ENCODE measurements at places on chromosomes 7 and 10. TPM values are rescaled to one million over a fixed set of nuclear protein-coding genes. Genes with fewer than 3 reads are reported as not detected.

The SORCS1 gene
- total RNA-seq = 9.1 TPM

The SLC26A3 gene
- not detected for total RNA-seq

The ACTL6B gene
- total RNA-seq = 2.4 TPM

The PRF1 gene
- total RNA-seq = not detected

The CCL24 gene
- total RNA-seq = not detected

The ANKRD7 gene
- not detected for total RNA-seq

The UBN2 gene
- total RNA-seq = 32.1 TPM

The MRC1 gene
- total RNA-seq = not detected

The HOXA4 gene
- 0.68 TPM for total RNA-seq

The NUDT13 gene
- total RNA-seq = 4.6 TPM

GRCh38 chr7:54339073-54339472, 203.1 kb upstream of the VSTM2A start:
- H3K27ac ChIP-seq = no peak overlapping the region
- no peaks in the 10 kb centered on the region for H3K27me3 ChIP-seq
- H3K4me1 ChIP-seq = no peaks in the 10 kb centered on the region
- no peak for DNase-seq
- H3K36me3 ChIP-seq = no peaks in the 10 kb centered on the region

GRCh38 chr7:7519056-7519455, 16.6 kb downstream of the COL28A1 start:
- no peaks in the 10 kb centered on the region for H3K27me3 ChIP-seq
- no peaks in the 10 kb centered on the region for H3K36me3 ChIP-seq
- no peak overlapping the region for H3K4me3 ChIP-seq
- H3K4me1 ChIP-seq = peaks cover 15% of the 10 kb centered on the region
- no peak for DNase-seq

GRCh38 chr10:117541405-117541908, 1.1 kb upstream of the EMX2 start:
- peaks cover 29% of the 10 kb centered on the region for H3K4me1 ChIP-seq
- peak overlapping the region; percentile 84 for H3K4me3 ChIP-seq
- H3K36me3 ChIP-seq = no peaks in the 10 kb centered on the region
- peaks cover 99% of the 10 kb centered on the region for H3K27me3 ChIP-seq

DNA sequence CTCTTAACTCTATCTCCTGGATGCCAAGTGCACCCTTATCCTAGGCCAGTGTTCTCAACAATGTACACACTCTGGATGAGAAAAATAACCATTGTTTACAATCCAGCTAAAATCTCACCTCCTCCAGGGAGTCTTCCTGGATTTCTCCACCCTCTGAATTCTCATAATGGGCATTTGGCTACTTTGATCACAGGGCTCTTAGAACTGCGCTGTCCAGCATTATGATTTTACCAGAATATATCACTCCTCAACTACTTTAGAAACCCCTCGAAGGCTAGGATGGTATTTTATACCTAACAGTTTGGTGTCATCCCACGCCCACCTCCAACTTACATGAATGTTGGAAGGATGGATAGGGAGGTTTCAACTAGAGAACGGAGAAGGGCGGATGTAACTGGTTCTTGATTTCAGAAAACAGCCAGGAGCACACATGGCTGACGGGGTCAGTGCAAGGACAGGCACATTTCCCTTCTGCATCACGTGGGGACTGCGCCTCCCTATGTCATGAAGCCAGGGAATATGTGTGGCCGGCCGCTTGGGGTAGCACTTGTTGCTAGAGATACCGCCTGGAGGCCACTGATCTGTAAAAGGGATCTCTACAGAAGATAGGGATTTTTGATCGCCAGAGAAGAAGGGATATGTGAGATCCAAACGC, 1.2 kb upstream of the ATP6V0E2 start:
- peaks cover 25% of the 10 kb centered on the region for H3K4me1 ChIP-seq
- no peaks in the 10 kb centered on the region for H3K36me3 ChIP-seq
- H3K27me3 ChIP-seq = no peaks in the 10 kb centered on the region
- peak; percentile 59 for DNase-seq

DNA sequence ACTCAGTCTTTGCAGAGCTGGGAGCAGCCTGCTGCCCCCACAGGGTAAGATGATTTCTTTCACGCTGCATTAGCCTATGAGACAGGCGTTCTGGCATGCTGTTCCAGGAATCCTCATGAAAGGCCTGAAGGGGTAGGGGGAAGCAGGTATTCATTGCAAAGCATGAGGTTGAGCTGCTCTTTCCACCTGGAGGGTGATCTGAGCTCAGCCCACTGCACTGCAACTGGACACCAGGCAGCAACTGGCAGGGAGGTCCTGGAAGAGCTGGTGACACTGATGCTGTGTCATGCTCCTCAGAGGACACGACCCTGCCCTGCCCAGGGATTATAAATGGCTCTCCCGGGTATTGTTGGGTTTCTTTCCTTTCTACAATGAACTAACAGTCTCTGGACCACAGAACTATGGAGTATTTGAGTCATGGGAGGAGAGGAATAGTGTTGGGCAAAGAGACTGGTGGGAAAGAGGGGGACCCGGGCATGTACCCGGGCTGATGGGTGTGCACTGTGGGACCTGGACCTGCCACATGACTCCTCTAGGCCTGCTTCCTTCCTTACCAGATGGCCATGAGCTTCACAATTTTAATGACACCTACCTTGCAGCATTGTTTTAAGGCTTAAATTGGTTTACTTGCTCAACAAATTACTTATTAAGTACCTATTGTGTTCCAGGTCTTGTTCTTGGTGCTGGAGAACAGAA, 24.3 kb downstream of the SLC25A28 start:
- H3K36me3 ChIP-seq = no peaks in the 10 kb centered on the region
- no peak overlapping the region for H3K4me3 ChIP-seq
- no peaks in the 10 kb centered on the region for H3K4me1 ChIP-seq
- DNase-seq = no peak
- no peak overlapping the region for H3K27ac ChIP-seq
- H3K27me3 ChIP-seq = peaks cover 22% of the 10 kb centered on the region

DNA sequence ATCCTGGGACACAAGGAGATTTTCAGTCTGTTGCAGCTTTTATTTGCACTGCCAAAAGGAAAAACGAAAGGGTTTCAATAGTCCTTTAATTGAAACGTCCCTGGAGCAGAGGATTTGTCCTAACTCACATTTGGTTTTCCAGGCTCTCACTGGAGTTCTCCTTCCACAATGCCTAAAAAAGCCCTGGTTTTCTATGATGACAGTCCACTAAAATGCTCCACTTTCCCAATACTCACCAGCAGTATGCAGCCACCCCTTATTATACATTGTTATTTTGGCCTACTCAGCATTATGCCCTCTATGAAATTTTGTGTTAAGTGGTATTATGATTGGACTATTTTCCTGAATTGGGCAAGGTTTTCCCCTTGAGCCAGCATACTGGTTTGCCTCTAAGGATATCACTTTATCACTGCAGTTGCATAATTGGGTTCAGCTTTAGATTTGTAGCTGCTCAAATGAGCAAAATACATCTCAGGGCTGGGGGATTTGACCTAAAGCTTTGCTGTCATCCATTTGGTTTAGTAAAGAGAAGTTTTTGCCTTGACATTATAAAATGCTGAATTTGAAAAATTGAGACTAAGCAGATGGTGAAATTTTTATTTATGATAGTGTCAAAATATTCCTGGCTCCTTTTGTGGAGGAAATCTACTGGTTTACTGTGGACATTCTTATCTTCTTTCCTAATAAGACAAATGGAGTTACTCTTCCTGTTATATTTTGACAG, 239.2 kb downstream of the RNLS start:
- no peaks in the 10 kb centered on the region for H3K36me3 ChIP-seq
- no peak overlapping the region for H3K27ac ChIP-seq
- peaks cover 17% of the 10 kb centered on the region for H3K4me1 ChIP-seq
- H3K4me3 ChIP-seq = no peak overlapping the region
- no peak for DNase-seq

GRCh38 chr7:101605611-101606497, 23.2 kb downstream of the MYL10 start:
- DNase-seq = no peak
- H3K36me3 ChIP-seq = no peaks in the 10 kb centered on the region
- H3K4me1 ChIP-seq = no peaks in the 10 kb centered on the region
- H3K27ac ChIP-seq = no peak overlapping the region

GRCh38 chr10:86596266-86596665, 58.1 kb upstream of the OPN4 start:
- DNase-seq = no peak
- H3K36me3 ChIP-seq = no peaks in the 10 kb centered on the region
- peaks cover 4% of the 10 kb centered on the region for H3K4me1 ChIP-seq
- H3K27me3 ChIP-seq = no peaks in the 10 kb centered on the region
- H3K27ac ChIP-seq = peak overlapping the region; percentile 75

DNA sequence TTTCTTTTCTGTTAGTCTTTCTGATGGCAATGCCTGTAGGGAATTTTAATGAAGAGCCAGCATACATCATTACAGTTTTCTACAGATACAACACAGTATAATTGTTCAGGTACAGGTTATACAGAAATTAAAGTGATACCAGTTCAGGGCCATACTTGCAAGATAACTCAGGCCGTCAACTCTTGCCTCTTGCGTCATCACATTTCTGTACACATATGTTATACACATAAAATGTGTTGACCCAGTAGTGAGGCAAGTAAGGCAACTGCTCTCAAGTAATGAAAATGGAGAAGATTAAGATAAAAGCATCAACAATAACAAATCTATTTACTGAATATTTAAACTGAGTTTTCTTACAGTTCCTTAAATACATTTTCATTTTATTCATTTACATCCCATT, 317.8 kb downstream of the HPSE2 start:
- no peak for DNase-seq
- H3K36me3 ChIP-seq = no peaks in the 10 kb centered on the region
- no peak overlapping the region for H3K4me3 ChIP-seq
- peaks cover 11% of the 10 kb centered on the region for H3K4me1 ChIP-seq
- no peaks in the 10 kb centered on the region for H3K27me3 ChIP-seq

DNA sequence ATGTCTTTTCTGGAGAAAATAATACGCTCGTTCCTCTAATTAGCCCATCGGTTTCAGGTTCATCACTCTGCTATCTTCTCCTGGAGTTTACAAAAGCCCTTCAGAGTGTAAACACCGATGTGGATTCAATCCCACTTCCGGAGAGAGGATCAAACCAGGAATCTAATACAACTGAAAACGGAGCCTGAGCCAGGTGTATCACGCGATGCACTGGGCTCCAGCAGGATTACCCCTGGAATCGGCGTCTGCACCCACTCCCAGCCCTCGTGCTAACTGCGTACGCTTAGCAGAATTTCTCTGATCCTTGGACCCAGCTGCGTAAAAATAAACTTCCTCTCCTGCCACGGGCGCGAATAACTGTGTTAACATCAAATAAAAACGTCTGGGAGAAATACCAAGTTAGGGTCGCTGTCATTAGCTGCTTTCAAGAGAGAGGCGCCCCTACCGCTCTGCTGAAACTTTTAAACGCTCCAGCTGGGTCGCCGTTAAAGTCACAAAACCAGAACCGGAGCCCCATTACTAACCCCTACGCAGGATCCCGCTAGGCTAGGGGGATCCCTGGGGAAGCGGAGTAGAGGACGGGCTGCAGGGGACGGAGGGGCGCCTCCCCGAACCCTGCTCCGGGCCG, 502 bp downstream of the ZNF3 start:
- peaks cover 29% of the 10 kb centered on the region for H3K36me3 ChIP-seq
- H3K27me3 ChIP-seq = peaks cover 29% of the 10 kb centered on the region
- peak overlapping the region; percentile 97 for H3K4me3 ChIP-seq
- H3K4me1 ChIP-seq = peaks cover 45% of the 10 kb centered on the region
- peak overlapping the region; percentile 99 for H3K27ac ChIP-seq
- DNase-seq = no peak

GRCh38 chr10:12469345-12469744, 120.0 kb downstream of the CAMK1D start:
- peaks cover 12% of the 10 kb centered on the region for H3K4me1 ChIP-seq
- H3K27ac ChIP-seq = no peak overlapping the region
- DNase-seq = no peak
- peaks cover 3% of the 10 kb centered on the region for H3K36me3 ChIP-seq
- H3K27me3 ChIP-seq = no peaks in the 10 kb centered on the region
- H3K4me3 ChIP-seq = no peak overlapping the region

GRCh38 chr7:138137423-138138171, 61.3 kb downstream of the AKR1D1 start:
- no peaks in the 10 kb centered on the region for H3K36me3 ChIP-seq
- H3K27me3 ChIP-seq = no peaks in the 10 kb centered on the region
- DNase-seq = no peak
- H3K4me3 ChIP-seq = no peak overlapping the region
- H3K27ac ChIP-seq = no peak overlapping the region

DNA sequence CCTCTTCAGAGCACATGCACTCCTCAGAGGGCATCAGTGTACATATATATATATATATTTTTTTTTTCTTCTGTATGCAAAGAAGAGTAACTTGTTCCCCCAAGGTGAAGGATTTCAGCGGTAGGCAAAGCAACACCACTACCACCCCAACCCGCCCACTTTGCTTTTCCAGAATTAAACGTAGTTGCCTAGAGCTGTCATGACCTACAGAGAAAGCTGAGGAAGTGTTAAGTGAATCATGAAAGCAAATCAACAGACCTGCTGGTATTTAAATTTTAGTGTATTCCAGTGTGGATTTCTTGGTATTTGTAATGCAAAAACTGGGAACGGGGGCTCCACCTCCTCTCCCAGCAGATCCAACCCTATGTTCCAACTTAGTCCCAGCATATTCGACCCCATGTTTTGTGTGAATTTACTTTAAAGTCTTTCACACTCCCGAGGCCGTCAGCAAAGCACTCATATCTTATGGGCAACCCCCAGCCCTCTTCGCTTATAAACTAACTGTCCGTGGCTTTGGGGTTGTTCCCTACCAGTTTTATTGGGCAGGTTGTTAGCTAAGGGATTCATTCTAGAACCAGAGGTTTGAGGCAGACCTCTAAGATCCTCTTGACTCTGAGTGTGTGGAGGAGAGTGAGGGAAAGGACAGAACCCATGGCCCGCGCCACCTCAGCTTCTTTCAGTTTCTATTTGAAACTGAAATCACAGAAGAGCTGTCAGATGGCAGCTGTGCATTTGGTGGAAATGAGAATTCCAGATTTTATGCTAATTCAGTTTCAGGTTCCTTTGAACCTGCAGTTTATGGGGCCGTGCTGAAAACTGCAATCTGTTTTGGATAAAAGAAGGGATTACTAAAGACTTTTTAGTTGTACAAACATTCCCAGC, 450.2 kb upstream of the GALNT17 start:
- H3K4me3 ChIP-seq = no peak overlapping the region
- no peak overlapping the region for H3K27ac ChIP-seq
- no peak for DNase-seq
- H3K36me3 ChIP-seq = peaks cover 7% of the 10 kb centered on the region

DNA sequence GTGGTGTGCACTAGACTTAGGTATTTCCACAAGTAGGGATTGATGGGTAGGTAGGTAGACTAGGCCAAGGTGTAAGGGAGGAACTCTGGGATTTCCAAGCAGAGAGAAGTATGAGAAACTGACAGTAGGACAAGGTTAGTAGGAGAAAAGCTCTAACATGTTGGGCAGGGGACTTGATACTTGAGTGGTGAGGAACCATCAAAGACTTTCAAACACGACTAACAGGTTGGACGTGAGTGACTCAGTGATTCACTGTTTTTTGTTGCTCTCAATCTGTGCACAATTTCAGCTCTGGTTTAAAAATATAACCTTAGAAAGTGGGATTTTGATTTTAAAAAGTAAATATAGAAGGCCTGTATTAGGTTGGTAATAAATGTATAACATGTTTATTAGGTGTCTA, 44.4 kb downstream of the KLHDC10 start:
- H3K4me1 ChIP-seq = no peaks in the 10 kb centered on the region
- no peak overlapping the region for H3K4me3 ChIP-seq
- no peak for DNase-seq
- no peaks in the 10 kb centered on the region for H3K27me3 ChIP-seq
- no peak overlapping the region for H3K27ac ChIP-seq
